ENCODE measurements at places on chromosomes 5 and 9.

DNA sequence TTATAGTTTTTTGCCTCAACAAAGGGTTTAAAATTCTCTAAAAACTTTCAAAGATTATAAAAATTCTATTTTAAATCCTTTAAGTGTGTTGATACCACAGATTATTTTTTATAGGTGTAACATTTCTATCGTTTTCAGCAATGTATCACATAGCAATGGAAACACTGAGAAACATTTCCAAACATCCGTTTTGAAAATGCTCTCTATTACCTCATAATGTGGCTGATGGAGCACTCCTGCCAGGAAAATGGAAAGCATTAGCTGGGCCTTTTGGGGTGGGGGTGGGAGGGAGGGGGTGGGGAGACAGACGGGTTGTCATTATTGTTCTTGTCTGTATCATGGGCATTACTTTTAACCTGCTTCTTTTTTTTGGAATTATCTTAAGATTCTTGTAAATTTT is 516.5 kb downstream of the ACTL7B start:
- no peak for DNase-seq

- DNase-seq = no peak
These were observed 86.3 kb downstream of the MVB12B start for GRCh38 chr9:126412905-126413304.

GRCh38 chr9:92610470-92611420 is 59.2 kb downstream of the IPPK start:
- DNase-seq = no peak

DNA sequence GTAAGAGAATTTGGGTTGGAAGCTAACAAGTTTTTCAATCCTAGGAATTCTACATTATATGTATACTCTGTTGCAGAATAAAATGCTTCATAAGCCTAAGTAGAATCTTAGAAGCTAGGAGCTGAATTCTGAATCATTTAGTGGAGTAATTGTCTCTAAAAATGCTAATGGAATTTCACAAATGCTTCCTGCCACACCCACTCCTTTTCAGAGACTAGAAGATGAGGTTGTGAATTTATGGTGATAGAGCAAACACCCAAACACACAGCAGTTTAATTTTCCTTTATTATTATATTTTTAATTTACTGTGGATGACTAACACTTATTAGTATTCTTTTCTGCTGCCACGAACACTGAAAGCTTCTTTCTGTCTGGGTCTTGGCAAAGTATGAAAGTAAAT is 208.0 kb upstream of the PDE4D start:
- DNase-seq = no peak

DNA sequence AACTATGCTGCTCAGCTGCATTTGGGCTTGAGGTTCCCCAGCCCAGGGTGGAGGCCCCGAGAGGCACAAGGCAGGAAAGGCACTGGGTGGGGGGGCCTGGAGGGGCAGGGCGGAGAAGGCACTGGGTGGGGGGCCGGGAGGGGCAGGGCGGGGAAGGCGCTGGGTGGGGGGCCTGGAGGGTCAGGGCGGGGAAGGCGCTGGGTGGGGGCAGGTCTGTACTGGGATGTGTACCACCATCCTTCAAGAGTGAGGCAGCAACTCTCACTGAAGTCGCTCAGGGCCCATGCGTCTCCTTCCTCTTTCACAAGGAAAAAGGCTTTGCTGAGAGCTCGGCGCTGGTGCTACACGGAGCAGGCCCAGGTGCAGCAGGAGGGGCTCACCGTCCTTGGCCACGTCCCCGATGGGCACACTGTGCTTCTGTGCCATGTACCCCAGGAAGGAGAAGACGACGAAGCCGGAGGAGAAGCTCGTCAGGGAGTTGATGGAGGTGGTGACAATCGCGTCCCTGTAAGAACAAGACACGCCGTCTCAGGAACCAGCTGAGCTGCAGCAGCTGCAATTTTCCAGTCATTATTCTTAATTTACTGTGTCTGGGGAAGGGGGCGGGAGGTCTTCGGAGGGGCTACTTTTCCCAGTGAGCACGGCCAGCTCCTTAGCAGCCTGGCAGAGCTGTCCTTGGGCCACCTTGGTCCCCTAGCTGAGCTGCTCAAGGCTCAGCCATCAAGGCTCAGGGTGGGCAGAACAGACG is 30.8 kb downstream of the SLC6A3 start:
- no peak for DNase-seq

DNA sequence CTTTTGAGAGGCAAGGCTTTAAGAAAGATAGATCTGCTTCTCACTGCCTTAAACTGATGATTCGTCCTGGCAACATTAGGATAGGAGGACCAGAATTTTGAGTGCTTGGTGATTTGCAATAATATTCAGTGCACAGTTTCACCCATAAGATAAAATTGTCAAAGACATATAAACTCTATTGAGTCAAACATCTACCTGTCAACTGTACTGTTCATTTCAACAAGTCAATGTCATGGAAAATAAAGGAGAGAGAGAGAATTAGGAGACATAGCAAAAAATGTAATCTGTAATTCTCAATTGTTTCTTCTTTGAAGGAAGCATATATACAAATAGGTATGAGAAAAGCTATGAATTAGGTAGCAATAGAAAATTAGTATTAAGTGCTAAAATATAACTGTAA is 237.2 kb downstream of the CDH12 start:
- DNase-seq = no peak

DNA sequence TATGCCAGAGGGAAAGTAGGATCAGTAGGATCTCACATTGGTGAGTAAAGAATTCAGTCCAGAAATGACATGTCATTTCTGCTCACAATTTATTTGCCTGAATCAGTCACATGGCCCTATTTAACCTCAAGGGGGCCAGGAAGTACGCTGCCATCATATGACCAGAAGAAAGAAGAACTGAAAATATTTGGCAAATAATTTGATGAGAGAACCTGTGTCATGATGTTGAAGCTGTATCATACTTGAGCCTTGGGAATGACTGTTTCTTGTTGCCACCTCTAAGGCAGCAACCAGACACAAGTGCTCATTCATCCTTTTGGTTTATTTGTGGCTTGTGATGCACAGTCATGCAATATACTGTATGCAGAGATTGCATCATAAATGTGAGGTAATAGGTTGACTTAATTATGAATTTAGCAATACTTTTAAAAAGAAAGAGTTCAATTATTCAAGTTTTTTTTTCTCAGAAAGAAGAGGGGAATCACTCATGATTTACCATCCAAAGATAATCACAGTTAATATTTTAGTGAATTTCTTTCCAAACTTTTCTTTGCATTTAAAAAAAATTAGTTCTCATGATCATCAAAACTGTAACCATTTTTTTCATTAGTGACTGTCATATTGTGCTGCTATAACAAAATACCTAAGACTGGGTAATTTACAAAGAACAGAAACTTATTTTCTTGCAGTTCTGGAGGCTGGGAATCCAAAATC is 8.2 kb upstream of the ZFYVE16 start:
- no peak for DNase-seq

GRCh38 chr5:133466556-133467334 is 145.6 kb downstream of the FSTL4 start:
- no peak for DNase-seq

GRCh38 chr9:112338561-112338960 is 5.1 kb upstream of the PTBP3 start:
- DNase-seq = no peak

GRCh38 chr5:159053708-159054107 is 46.0 kb downstream of the EBF1 start:
- DNase-seq = no peak

GRCh38 chr9:16241231-16241630 is 629.2 kb downstream of the BNC2 start:
- DNase-seq = no peak

DNA sequence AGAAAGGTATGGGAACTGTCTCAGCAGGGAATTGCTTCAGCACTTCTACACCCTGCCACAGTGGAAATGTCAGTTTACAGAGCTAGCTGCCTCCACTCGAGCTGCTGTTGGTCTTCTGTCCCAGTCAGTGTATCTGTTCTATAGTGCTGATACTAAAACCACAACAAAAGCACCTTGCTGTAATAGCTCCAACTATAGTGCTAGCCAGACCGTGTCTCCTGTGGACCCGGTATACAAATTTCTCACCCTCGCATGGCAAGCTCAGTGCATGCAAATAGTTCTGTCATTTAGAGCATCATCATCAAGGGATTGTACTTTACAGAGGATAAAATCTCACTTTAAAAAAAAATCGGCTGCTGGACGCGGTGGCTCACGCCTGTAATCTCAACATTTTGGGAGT is 51.5 kb upstream of the IQGAP2 start:
- no peak for DNase-seq

- no peak for DNase-seq
These were observed 19.8 kb upstream of the IL33 start for GRCh38 chr9:6195714-6196360.

GRCh38 chr9:29144476-29144875 is 1571.2 kb upstream of the C9orf72 start:
- DNase-seq = no peak

DNA sequence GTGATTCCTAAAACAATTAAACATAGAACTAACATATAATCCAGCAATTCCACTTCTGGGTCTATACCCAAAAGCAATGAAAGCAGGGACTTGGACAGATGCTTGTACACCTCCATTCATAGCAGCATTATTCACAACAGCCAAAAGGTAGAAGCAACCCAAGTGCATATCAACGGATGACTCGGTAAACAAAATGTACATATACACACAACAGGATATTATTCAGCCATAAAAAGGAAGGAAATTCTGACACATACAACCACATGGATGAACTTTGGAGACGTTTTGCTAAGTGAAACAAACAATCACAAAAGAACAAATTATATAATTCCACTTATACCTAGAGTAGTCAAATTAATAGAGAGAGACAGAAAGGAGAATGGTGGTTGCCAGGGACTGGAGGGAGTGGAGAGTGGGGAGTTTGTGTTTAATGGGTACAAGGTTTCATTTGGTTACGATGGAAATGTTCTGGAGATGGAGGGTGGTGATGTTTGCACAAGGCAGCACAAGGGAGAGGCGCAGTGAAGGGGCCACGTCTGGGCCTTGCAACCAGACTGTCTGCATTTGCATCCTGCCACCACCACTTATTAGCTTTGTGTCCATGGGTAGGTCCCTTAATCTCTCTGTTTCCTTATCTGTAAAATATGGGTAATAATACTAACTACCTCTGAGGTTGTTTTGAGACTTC is 36.3 kb upstream of the RLN1 start:
- no peak for DNase-seq

- no peak for DNase-seq
These were observed 34.5 kb downstream of the TXNDC8 start for GRCh38 chr9:110303133-110303532.

- DNase-seq = no peak
These were observed 237.9 kb downstream of the SLF1 start for GRCh38 chr5:94856257-94856800.

GRCh38 chr9:95297316-95297715 is 20.2 kb downstream of the FANCC start:
- no peak for DNase-seq

DNA sequence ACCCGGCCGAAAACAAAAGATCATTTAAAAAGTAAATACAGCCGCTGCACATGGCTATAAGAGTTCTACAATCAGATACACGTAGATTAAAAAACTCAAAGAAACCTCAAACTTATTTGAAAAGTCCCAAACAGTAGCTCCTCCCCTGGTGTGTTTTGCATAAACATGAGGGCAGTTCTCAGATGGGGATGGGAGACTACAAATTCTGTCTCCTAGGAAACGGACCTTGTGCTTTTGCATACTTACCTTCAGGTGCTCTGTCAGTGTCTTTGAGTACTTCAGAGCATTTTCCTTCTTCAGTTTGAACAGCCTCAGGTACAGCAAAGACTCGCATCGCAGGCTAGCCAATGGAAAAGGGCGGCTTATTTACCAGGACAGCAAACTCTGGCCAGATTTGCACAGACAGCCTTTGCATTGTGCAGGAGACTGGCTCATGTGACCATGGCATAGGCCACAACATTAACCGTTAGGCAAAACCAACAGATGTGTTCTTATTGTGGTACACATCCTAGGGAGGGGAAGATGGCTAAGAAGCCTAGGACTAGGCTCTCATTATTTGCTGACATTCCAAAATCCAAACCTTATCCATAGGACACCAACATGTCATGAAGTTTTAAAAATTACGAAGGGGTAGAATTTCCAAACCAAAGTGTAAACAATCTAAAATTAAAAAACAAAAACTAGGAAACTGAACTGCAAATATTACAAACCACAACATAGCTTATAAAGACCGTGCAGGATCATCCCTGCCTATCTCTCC is 12.8 kb downstream of the LEAP2 start:
- no peak for DNase-seq

DNA sequence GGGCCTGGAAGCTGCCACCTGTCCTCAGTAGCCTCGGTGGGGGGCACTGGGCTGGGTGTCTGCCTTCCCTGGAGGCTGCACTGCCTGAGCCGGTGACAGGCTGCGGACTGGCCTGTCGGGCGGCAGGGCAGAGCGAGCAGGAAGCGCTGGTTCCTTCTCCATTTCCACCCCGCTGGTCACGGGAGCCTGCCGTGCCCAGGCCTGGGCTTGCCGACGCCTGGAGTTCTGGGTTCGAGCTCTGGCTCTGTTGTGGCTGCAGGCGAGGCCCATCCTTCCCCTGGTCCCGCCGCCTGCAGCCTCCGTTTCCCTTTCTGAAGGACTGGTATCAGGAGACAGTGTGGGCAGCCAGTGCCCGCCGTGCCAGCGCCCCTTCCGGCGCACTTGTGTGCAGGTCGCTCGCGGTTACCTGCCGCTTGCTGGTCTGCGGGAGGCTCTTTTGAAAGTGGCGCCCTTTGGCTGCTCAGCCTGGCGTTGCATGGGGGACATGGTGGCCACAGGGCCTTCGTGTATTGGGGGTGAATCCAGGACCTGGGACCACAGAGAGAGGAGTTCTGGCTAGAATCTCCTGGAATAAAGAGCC is 34.0 kb downstream of the RXRA start:
- DNase-seq = no peak

DNA sequence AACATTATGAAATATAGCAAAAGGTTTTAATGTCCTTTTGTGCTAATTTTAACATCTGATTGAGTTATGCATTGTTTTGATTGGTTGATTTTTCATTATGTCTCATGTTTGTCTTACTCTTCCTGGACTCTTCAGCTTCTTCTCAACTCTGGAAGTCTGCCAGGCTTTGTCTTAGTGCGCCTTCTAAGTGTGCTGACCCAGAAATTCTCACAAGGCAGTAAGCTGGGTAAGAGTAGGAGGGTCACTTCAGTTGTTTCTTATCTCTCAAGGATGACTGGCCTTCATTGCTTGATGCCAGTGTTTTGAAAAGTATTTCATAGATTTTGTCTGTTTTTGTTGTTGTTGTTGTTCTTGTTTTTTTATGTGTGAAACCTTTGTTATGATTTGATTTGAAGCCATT is 59.2 kb downstream of the RIC1 start:
- no peak for DNase-seq

- DNase-seq = no peak
These were observed 42.1 kb downstream of the CDC42SE2 start for GRCh38 chr5:131305906-131306305.

All from urinary bladder (tissue), 4 donors.